ENCODE measurements at places on chromosomes 4 and X. TPM values are rescaled to one million over a fixed set of nuclear protein-coding genes. Genes with fewer than 3 reads are reported as not detected.

DNA sequence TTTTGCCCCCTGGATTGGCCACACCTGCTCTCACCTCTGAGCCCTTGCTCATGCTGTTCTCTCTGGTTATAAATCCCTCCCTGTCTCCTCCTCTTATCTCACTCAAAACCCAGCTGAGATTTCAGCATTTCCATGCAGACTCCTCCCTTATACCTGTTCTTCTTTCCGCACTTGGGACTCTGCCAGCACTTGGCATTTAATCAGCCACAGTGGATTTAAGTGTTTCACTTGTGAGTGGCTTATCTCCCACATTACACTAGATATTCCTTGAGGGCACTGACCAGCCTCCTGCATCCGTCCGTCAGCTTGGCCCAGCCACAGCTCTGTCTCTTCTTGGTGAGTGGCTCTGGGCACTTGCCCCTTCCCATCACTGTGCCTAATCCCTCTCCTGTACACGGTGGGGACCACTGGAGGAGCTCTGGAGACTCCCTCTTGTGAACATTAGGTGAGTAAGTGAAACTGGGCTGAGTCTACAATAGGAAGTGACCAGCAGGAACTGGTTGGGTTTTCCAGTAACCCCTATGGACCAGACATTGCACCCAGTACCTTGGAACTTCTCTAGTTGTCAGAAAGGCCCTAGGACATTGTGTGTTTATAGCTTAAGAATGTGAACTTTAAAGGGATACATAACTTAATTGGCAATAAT lies 19.9 kb downstream of the FGFBP1 start:
- no peak for DNase-seq

GRCh38 chrX:131812847-131813825 lies 210.0 kb upstream of the STK26 start:
- DNase-seq, result peak; percentile 67

GRCh38 chr4:17096692-17097091 lies 198.2 kb upstream of the LDB2 start:
- no peak for DNase-seq

DNA sequence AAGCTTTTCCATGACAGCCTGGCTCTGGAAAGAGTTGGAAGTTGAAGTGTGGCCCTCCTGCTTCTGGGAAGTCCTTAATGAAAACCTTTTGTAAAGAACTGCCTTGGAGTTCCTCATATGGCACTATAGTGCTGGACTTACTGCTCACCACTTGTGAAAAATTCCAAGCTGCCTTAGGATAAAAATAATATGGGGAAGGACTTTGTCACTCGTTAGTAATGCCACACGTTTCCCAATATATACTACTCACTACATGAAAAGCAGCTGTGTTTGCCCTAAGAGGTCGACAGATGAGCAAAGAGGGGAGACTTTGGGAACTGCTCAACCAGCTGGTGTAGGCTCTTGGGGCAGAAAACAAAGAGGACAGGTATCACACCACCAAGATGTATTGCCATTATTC lies 11.7 kb downstream of the OPHN1 start:
- no peak for DNase-seq

GRCh38 chr4:26813698-26814097 lies 46.9 kb upstream of the STIM2 start:
- DNase-seq, result no peak

GRCh38 chr4:43132010-43132582 lies 239.6 kb downstream of the GRXCR1 start:
- peak; percentile 70 for DNase-seq

DNA sequence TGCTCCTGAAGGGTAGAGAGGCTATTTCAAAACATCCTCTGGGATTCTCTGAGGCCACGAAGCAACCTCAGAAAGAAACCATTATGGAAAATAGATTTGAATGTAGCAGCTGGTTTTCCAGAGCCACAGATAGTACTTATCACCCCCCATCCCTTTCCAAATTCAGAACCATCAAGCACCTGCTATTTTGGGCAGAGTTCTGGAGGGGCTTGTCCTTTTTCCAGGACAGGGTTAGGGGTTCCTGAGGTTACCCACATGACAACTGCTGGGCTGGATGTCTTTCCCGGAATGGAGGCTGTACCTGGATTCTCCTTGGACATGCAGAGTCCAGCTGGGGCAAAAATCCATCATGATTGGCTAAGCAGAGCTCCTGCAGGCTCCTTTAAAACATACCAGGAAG lies 22.0 kb upstream of the ZXDA start:
- no peak for DNase-seq

DNA sequence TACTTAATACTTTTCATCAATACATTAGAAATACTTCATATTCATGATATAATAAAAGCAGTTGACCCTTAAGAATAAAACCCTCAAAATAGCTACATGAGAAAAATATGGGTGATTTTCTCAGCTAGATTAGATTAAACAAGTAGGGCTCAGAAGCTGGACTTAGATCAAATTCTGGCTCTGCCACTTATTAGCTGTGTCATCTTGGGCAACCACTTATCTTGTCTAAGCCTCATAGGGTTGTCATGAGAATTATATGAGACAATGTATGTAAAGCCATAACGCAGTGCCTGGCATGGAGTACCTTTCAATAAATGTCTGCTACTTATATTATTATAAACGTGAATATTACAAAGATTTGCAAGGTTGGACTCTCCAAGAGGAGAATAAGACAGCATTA lies 84.3 kb upstream of the PGRMC2 start:
- no peak for DNase-seq

DNA sequence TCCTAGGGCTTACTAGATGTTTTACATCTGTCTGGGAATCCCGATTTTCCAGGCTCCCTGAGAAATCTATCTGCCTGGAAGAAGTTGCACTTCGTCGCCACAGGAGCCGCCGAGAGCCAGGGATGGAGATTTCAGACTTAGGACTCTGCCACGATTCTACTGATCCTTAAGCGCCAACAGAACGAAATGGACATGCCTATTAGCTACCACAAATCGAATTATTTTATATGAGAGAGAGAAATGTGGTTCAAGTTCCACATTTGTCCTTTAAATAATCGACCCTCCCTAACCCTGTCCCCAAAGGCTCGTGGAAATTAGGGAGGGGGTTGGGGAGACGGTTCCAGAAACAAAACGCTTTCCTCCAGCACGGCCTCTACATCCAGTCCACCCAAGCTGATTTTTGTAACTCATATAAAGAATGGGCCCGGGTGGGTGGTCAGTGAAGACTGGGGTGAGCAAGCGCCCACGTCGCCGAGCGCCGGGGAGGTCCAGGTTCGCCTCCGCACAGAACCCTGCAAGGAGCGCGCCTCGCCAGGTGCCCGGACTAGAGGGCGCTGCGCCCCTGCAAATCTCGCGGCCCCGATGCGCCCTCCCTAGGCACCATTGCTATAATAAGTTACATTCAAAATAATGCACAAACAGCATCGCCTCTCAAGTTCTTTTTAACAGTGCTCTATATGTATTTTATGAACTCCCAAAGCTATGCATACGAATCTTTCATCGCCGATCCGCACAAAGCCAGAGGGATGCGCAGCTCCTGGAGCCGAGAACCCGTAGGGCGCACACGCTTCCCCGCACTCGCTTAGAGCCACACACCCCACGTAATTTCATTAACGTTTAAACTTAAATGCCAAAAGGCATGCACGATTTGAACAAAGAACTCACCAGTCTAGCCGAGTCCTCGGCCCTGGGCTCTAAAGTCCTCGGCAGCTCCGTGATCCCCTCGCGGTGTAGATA lies 2.1 kb upstream of the FAT1 start:
- DNase-seq, result peak; percentile 43

DNA sequence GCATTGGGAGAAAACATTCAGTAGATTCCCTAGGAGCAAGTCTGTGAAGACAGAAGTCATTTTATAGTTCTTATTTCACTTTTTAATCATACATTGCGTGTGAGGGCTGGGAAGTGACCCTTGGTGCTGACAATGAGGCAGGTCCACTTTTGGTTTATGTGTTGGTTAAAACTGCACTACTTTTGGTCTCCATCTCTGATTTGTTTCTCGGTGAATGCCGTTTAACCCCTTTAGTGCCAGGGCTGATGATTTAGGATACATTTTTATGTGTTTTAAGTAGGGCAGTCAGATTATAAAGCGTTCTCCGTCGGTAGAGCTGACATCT lies 110.4 kb downstream of the AFF1 start:
- DNase-seq, result peak; percentile 38

- DNase-seq, result no peak
These were observed 291.7 kb downstream of the USP46 start for GRCh38 chr4:52367282-52367830.

GRCh38 chr4:81356621-81357020 lies 115.1 kb downstream of the RASGEF1B start:
- DNase-seq, result no peak

DNA sequence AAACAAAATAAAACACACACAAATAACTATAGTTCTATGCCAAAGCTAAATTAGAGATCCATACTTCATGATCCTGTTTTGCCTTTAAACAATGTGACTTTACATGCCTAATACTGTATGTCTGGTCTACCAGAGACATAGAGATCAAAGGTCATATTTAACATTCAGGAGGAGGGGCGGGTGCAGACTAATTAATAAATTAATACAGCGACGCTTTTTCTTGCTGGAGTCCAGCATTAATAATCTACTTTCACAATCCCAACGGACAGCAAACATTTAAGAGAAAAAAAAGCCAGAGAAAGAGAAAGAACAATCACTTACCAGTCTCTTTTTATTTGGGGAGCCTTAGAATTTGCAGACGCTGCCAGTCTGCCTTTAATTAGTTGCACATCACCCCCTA lies 509 bp downstream of the CXXC4 start:
- no peak for DNase-seq

- no peak for DNase-seq
These were observed 79.4 kb downstream of the USP46 start for GRCh38 chr4:52579602-52580272.

DNA sequence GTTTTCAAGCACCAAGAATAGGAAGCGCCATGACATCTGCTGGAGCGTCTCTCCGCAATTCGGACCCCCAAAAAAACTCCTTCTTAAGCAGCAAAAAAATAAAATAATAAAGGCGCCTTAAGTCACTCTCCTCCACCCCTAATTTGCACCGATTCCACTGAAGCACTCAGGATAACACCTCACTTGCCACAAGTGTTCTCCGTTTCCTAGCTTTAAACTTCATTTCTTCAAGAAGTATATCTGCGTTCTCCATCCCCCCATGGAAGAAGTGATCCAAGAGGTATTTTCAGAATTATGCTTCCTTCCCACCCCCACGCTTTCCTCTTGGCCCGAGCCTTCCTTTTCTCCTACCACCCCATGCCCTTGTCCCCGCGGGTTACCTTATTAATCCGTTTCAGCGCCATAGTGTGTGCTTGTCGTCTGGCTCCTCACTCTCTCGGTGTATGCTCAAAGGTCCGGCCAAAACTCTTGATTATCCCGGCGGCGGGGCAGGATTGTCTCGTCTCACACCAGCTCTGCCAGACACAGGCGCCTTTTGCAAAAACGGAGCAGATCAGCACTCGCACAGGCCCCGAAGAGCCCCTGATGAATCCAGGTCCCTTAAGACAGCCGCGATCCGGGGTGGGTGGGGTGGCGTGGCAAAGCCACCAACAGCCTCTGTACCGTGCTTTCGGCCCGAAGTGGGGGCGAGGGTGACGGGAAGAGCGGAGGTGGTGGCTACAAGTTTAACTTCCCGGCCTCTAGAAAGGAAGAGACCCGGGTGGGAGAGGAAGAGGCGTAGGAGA lies 1.1 kb downstream of the UBE2D3 start:
- no peak for DNase-seq

- no peak for DNase-seq
These were observed 255.1 kb upstream of the GPRIN3 start for GRCh38 chr4:89562746-89563145.

DNA sequence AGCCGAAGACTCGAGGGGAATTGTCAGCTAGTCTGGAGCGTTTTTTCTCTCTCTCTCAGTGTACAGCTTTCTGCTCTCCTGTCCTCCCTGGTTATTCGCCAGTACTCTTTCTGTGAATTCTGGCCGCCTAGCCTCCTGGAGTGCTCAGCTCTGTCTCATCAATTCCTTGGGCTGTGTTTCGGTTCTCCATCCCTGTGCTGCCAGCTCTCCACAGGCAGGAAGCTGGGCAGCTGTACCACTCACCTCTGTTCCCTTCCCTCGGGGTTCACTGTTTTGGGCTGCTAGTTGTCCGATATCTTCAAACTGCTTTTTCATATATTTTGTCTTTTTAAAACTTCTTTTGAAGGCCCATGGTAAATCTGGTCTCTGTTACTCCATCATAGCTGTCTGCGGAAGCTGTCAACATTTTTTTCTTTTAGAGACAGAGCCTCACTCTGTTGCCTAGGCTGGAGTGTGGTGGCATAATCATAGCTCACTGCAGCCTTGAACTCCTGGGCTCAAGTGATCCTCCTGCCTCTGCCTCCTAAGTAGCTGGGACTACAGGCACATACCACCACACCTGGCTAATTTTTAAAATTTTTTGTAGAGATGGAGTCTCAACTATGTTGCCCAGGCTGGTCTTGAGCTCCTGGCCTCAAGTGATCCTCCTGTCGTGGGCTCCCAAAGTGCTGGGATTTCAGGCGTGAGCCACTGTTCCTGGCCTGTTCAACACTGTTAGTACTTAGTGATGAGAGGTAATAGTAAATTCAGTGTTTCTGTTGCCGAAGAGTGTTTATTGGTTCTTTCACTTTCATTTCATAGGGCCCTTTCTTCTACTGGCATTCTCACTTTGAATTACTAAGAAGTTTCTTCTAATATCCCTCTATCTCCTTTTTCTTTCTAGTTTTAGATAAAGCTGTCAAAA lies 18.6 kb downstream of the ZCCHC4 start:
- peak; percentile 20 for DNase-seq

DNA sequence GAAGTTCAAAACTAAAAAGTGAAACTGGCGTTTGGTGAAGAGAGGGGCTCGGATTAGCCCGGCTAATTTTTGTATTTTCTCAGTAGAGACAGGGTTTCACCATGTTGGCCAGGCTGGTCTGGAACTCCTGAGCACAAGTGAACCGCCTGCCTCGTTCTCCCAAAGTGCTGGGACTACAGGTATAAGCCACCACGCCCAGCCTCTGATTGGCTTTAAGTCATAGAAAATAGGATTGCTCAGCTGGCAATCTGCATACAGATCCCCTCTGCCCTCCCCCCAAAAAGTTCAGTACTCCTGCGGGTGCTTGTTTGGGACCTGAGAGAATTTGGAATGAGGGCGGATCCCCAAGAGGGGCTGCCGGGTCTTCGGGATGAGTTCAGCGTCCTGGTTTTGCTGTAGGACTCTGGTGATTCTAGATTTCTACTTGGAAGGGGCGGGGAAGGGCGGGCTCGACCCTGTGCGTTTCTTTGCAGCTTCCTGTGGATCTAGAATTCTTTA lies 537 bp upstream of the PRKX start:
- DNase-seq, result no peak

- no peak for DNase-seq
These were observed 242.2 kb upstream of the GK2 start for GRCh38 chr4:79650217-79650616.

GRCh38 chr4:43394976-43395375 lies 502.5 kb downstream of the GRXCR1 start:
- no peak for DNase-seq

The PDCL2 gene
- total RNA-seq, result not detected

The SLC7A11 gene
- total RNA-seq, result 5.4 TPM

The FAM184B gene
- not detected for total RNA-seq

The HMX1 gene
- not detected for total RNA-seq

The HEPH gene
- total RNA-seq, result 2.4 TPM

The PLAC8 gene
- 0.22 TPM for total RNA-seq

The CT83 gene
- total RNA-seq, result not detected

The FAT4 gene
- 40.3 TPM for total RNA-seq

The FDCSP gene
- total RNA-seq, result not detected

The ERCC6L gene
- total RNA-seq, result 0.60 TPM

The GNRHR gene
- not detected for total RNA-seq

All from lung microvascular endothelial cell (primary cell).